H1 (cell line): ENCODE measurements at places on chromosomes 5 and 9. TPM values are rescaled to one million over a fixed set of nuclear protein-coding genes. Genes with fewer than 3 reads are reported as not detected.
A peak's percentile ranks its signal among the peaks of the same experiment; 100 is the strongest.

GRCh38 chr5:61595426-61595825 lies 263.4 kb downstream of the ZSWIM6 start:
- no peaks in the 10 kb centered on the region for H3K36me3 ChIP-seq
- DNase-seq = no peak
- no peaks in the 10 kb centered on the region for H3K27me3 ChIP-seq
- H3K4me1 ChIP-seq = no peaks in the 10 kb centered on the region
- H3K27ac ChIP-seq = no peak overlapping the region

DNA sequence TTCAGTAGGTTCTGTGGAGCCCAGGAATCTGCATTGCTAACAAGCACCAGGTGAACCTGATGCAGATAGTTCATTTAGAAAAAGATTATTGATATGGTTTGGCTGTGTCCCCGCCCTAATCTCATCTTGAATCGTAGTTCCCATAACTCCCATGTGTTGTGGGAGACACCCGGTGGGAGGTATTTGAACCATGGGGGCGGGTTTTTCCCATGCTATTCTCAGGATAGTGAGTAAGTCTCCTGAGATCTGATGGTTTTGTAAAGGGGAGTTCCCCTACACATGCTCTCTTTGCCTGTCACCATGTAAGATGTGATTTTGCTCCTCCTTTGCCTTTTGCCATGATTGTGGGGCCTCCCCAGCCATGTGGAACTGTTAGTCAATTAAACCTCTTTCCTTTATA lies 212.0 kb downstream of the RAB3C start:
- no peaks in the 10 kb centered on the region for H3K27me3 ChIP-seq
- no peaks in the 10 kb centered on the region for H3K36me3 ChIP-seq
- H3K27ac ChIP-seq = no peak overlapping the region
- DNase-seq = no peak
- no peaks in the 10 kb centered on the region for H3K4me1 ChIP-seq

- H3K4me3 ChIP-seq = no peak overlapping the region
- no peaks in the 10 kb centered on the region for H3K27me3 ChIP-seq
- no peaks in the 10 kb centered on the region for H3K36me3 ChIP-seq
- H3K4me1 ChIP-seq = peaks cover 25% of the 10 kb centered on the region
- no peak for DNase-seq
- H3K27ac ChIP-seq = 0 out of 2 replicates have a peak overlapping the region, but pooled peaks have one; percentile 26
Measured at GRCh38 chr5:150511578-150512367, 3.8 kb downstream of the NDST1 start.

DNA sequence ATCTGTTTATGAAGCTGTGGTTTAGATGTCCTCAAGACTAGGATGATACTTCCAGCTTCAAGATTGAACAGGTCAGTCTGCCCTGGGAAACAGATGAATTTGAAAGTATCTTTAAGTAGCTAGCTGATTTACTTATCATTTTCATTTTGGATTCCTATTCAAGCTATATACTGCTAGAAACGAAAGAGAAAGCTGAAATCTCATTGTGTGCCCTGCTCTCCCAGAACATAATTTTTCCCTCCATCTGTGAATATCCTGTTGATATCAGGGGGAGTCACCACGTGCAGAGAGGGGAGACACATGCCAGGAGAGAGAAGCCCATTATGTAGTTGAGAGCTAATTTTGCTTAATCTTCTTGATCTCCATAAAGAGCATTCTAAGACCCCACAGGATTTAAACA lies 439.1 kb downstream of the NR2F1-AS1 start:
- no peak overlapping the region for H3K27ac ChIP-seq
- no peaks in the 10 kb centered on the region for H3K4me1 ChIP-seq
- DNase-seq = no peak

GRCh38 chr9:129174724-129175514 lies 3.1 kb downstream of the IER5L start:
- peaks cover 47% of the 10 kb centered on the region for H3K27me3 ChIP-seq
- H3K4me1 ChIP-seq = no peaks in the 10 kb centered on the region
- H3K36me3 ChIP-seq = no peaks in the 10 kb centered on the region
- H3K27ac ChIP-seq = no peak overlapping the region
- DNase-seq = no peak

DNA sequence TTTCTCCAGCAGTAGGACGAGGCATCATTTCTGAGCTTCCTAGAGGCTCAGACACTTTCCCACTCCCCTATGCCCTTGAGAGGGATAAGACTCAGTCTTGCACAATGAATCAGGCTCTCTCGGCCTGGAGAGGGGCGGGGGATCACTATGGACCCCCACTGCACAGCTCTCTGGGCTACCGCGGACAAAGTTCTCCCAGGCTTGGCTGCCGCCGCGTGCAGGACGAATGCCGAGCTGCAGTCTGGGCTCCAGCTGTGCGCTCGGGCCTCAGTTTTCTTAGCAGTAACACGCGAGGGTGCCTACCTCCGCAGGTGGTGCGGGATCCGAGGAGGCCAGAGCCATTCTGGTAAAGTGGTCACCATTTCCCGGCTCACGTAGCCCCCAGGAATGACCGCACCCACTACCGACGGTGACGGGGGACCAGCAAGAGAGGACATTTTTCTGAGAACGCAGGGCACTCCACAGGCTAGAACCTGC lies 3.4 kb upstream of the MYORG start:
- H3K27me3 ChIP-seq = peaks cover 31% of the 10 kb centered on the region
- peak overlapping the region; percentile 76 for H3K4me3 ChIP-seq
- peak; percentile 70 for DNase-seq
- peaks cover 6% of the 10 kb centered on the region for H3K4me1 ChIP-seq
- H3K27ac ChIP-seq = no peak overlapping the region
- H3K36me3 ChIP-seq = no peaks in the 10 kb centered on the region

GRCh38 chr9:3441197-3441816 lies 84.5 kb downstream of the RFX3 start:
- no peaks in the 10 kb centered on the region for H3K4me1 ChIP-seq
- no peak for DNase-seq
- H3K27ac ChIP-seq = no peak overlapping the region
- H3K27me3 ChIP-seq = no peaks in the 10 kb centered on the region

DNA sequence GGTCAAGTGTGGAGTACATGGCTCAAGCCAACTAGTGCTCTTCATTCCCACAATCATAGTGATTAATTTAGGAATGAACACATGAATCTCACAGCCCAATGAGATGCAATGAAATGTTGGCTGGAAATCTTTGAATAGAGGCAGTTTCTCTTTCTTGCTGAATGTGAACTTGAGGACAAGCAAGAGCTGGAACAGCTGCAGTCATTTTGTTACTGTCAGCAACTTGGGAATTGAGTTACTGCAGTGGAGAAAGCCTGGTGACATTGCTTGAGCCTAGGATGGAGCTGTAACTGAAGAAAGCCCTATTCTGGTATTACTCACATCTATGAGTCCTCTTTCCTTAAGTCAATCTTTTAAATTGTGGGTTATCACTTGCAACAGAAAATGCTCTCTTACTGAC lies 62.3 kb downstream of the YIPF5 start:
- DNase-seq = no peak
- no peaks in the 10 kb centered on the region; the same call in 1 of the 2 replicates for H3K4me1 ChIP-seq
- no peak overlapping the region for H3K27ac ChIP-seq

DNA sequence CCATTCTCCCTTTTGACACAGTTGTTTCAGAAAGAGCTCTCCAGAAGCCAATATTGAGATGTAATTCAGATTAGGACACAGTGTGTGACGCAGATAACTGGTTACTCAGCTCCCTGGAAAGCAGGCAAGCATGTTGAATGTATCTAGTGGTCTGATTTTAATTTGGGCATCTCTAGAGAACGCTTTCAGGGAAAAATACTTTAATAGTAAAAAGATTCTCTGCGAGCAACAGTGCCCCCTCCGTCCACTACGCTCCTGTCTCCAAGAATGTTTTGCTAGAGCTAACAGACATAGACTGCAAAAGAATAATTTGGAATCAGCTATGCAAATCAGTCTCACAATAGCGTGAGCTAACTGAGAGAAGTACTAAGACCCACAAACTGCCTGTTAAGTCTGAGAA lies 23.3 kb downstream of the CFAP90 start:
- DNase-seq = no peak
- H3K27ac ChIP-seq = no peak overlapping the region
- H3K27me3 ChIP-seq = no peaks in the 10 kb centered on the region
- H3K4me3 ChIP-seq = no peak overlapping the region

- no peak for DNase-seq
- no peaks in the 10 kb centered on the region for H3K27me3 ChIP-seq
- H3K4me3 ChIP-seq = no peak overlapping the region
- no peak overlapping the region for H3K27ac ChIP-seq
- H3K4me1 ChIP-seq = no peaks in the 10 kb centered on the region
- H3K36me3 ChIP-seq = no peaks in the 10 kb centered on the region
Measured at GRCh38 chr9:72933730-72934665, 18.9 kb downstream of the ALDH1A1 start.

DNA sequence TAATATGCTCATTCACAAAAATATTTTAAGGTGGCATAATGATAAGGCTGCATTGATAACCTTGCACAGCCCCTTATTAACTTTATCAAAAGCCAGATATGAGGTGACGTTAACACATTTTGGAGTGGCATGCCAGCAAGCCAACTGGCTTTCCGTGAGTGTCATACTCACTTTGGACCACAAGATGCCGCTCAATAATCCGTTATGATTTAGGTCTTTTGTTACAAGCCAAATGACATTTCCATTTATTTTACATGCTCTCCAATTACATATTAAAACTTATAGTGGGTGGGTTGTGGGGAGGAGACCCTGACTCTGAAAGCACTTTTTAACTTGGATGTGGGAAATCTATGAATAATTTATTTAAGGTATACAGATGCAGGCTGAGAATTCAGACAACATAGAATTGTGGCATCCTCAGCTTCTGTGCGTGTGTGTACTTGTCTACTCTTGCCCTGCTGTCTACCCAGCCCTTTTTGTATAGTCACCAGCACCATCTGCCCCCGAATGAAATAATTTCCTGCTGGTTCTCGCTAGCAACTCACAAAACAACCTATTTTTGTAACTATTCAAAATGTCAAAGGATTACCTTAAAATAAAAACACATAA lies 305.1 kb downstream of the PSAT1 start:
- H3K36me3 ChIP-seq = no peaks in the 10 kb centered on the region
- H3K4me1 ChIP-seq = no peaks in the 10 kb centered on the region

GRCh38 chr9:14318934-14319580 lies 5.1 kb upstream of the NFIB start:
- DNase-seq = no peak
- H3K4me3 ChIP-seq = no peak overlapping the region
- H3K36me3 ChIP-seq = no peaks in the 10 kb centered on the region
- peaks cover 17% of the 10 kb centered on the region for H3K4me1 ChIP-seq

DNA sequence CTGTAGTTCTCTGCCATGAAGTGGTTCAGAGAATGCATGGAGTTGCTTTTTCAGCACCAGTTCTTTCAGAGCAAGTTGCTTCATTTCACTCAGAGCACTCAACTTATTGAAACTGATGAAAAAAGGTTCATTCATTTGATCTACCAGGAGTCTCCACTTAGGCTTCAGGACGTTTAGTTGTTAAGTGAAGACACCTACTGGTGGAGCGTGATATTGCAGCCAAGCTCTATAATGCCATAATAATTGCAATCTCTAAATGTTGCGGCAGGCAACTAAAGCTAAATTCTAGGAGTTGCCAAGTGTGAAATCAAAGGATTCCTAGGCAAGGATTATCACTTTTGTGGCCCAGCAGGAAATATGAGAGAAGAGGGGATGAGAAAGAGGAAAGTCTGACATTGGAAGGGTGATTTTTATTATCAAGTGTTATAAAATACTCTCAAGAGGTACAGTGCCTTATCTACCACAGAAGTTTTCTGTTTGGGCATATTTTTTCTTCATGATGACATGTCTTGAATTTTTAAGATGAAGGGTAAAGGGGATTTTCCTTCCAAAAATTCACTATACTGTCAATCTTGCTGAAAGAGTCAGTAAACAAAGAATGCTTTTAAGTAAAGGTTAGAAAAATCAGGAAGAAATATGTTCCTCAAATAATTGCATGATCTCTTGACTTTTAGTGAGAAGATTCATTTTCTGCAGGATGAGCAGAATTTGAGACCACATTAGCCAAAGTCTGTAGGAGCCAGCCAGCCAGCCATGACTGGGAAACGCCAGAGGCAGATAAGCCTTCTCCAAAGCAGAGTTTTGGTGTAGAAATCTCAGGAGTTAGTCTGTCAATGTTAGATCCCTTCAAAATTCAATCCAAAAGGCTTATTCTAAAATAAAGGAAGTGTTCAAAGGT lies 83.4 kb downstream of the SH3PXD2B start:
- DNase-seq = no peak
- no peaks in the 10 kb centered on the region for H3K4me1 ChIP-seq
- no peaks in the 10 kb centered on the region for H3K27me3 ChIP-seq
- no peak overlapping the region for H3K4me3 ChIP-seq

GRCh38 chr5:151770383-151771258 lies 1.1 kb upstream of the G3BP1 start:
- H3K36me3 ChIP-seq = no peaks in the 10 kb centered on the region
- H3K4me1 ChIP-seq = peaks cover 1% of the 10 kb centered on the region; the same call in 1 of the 2 replicates
- peak overlapping the region; percentile 85 for H3K27ac ChIP-seq
- no peaks in the 10 kb centered on the region for H3K27me3 ChIP-seq
- H3K4me3 ChIP-seq = peak overlapping the region; percentile 70

The OR1N2 gene
- total RNA-seq = not detected in 2 replicates

The TAF11L10 gene
- total RNA-seq = not detected in 2 replicates

The SLC36A2 gene
- not detected in 2 replicates for total RNA-seq

The EIF4EBP3 gene
- 8.9 and 11.7 TPM in 2 replicates for total RNA-seq

The IFT74 gene
- total RNA-seq = 17.2 and 17.8 TPM in 2 replicates

The SPINK1 gene
- 0.48 TPM in 1 of 2 replicates, not detected in the other for total RNA-seq
